ENCODE measurements at places on chromosomes 6 and 20.

DNA sequence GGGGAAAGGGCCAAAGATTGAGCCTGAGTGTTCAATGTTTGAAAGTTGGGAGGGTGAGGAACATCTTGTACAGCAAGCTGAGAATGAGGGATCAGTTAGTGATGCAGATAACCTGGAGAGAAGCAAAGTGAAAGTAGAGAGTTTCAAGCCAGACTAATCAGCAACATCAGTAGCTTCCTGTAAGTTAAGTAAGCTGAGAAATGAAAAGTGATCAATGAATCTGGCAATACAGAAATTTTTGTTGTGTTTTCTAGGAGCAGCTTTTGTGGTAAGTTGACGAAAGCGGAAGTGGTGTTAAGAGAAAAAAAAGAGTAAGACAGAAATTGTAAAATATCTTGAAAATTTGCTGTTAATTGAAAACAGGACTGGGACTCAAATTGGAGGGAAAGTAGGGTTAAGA, 855.5 kb upstream of the MAP3K7 start:
- DNase-seq, result no peak

GRCh38 chr6:56288347-56288746, 41.0 kb upstream of the COL21A1 start:
- peak; percentile 34 for DNase-seq

- DNase-seq, result no peak
These were observed 1.5 kb downstream of the AGER start for GRCh38 chr6:32182555-32182981.

DNA sequence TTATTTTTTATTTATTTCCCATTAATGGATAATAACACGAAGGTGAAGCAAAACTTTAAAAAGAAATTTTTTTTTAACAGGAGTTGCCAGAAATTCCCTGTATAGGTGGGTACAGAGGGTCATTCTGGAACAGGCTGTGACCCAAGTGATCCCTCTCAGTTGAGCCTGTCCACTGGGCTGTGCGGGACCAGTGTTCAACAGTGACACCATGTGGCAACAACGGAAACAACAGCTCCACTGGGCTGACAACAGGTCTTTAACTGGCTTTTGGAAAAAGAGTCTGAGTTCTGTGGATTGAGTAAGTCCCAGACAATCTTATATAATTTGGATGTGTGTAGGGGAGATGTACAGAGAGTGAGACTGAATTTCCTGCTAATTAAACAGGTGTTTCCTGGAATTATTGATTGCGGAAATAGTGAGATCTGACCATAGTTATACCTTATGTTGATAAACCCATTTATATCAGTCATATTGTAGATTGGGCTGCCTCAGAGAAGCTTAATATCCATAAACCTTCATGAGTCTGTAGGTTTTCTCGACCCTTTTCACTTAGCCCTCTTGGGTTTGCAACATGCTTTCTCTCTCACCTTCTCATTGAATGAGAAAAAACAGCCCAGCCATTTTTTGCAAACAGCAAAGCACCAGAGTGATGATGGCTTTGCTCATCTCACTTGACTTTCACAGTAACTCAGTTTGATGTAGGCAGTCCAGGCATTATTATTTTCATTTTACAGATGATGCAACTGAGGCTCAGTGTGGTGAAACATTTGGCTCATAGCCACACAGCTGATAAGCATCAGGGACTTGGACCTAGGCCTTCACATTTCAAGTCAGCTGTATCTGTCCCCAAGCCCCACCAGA, 17.5 kb downstream of the KIAA1755 start:
- no peak for DNase-seq

- DNase-seq, result no peak
These were observed 26.5 kb upstream of the RNF24 start for GRCh38 chr20:4041748-4042411.

All from NCI-H345 (cell line).